Stimulated activated CD4-positive, alpha-beta T cell treated with anti-CD3 and anti-CD28 coated beads, Interleukin-12 subunit alpha, Interleukin-12 subunit beta, amount 100 ng/mL, for 4 hours (primary cell): ENCODE measurements at places on chromosomes 4 and X.

DNA sequence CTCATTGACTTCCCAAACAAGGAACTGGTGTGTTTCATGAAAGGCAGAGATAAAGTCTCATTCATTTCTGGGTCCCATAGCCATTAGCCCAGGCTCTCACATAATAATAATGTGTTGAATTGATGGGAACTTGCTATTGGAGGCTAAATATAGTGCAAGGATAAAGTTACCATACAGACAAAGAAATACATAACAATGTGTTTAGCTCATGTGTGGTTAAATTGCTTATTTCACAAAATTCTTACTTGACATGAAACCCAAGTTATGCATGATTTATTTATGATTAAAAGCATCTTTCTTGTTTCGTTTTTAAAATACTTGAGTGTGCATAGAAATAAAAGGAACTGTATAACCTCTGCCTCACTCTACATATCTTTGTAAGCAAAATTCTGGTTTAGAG, 37.3 kb upstream of the LPAR4 start:
- DNase-seq, result no peak

GRCh38 chrX:41870719-41871151, 52.6 kb downstream of the CASK start:
- DNase-seq, result no peak

GRCh38 chr4:183798301-183799253, 106.5 kb upstream of the STOX2 start:
- DNase-seq, result no peak

DNA sequence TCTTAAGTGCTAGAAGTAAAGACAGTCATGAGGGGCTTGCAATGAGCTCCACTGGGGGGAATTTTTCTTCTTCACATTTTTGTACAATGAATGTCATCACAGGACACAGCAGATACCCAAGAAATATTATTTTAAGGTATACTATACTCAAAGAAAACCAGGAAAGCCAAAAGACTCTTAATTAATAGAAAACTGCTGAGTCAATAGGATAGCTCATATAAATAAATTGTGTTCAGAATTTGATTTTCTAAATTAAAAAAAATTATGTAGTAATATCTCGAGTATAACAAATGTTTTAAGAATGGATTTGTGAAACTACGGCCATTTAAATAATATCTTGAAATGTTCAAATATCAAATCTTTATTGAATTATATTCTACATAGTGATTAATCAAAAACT, 25.7 kb upstream of the CXCL8 start:
- no peak for DNase-seq

DNA sequence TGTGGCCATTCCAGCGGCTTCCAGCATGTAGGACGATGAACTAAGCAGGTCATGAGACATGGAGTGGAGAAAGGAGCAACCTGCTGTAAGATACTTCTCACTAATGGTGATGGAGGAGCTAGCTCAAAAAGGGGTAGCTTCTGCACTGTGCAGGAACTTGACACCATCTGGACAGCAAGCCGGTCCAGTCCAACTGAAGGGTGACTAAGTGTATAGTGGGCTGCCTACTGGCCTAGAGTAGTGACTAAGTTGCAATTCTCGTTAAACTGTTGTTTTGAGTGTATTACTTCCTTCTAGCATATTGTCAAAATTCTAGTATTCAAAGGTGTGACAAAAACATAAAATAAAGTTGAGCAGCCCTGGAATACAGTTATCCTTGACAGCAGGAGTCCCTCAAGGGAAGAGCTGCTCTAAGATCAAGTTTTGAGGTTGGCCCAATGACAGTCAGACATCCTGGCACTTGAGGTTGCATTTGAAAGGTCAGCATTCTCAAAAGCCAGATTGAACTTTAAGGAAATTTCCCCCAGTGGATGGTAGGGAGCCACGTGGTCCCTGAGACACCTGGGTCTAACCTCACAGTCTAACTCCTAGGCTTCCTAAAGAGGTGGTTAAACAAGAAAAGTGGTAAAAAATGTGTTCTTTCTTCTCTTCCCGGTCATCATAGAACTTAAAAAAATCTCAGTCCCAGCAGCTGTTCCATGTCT, 8.0 kb downstream of the CETN2 start:
- no peak for DNase-seq

DNA sequence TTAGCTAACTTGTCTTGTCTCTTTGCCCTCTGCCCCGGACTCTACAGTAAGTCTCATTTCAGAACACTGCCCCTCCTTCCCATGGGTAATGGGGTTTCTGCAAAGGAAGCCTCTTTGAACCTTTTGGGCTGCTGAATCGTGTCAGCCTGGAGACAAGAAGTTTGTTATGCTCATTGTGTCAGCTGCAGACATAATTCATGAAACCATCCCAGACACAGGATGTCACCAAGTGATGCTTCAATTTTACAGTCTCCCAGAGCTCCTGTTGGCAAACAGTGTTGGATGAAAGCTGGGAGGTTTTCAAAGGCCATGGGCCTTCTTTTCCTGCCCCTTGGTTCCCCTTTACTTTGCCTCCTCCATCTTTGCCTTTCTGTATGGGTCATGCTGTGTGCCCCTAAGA, 223.1 kb upstream of the TAPT1 start:
- no peak for DNase-seq

DNA sequence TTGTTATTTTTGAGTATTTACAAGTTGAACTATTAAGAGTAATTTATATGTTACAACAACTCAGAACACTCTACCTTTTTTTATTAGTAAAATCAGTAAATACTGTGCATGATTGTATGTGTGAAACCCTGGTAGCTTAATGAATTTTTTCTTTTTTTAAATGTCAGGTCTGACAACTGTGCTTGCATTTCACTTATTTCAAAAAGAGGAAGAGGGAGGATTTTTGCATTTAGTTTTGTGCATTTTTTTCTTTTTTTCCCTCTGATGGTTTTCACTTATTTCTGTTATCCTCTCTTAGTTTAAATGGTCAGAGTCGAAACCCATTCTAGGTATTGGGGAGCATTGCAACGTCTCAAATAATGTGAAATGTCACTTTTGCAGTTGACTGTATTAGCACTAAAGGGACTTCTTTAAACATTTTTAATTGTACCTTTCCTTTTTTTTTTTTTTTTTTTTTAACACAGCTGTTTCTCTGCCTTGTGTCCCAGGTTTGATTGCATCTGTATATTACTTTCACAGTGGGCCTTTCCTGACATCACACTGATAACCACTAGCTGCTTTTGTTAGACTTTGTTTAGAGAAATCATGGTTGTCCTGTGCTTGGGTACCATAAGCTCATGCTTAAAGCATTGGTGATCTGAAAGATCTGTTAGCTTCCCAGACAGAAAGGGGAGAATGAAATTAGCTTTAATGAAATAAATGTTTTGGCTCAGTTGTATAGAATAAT, 28.5 kb downstream of the MOB1B start:
- no peak for DNase-seq

GRCh38 chr4:152693871-152694270, 14.1 kb upstream of the TMEM154 start:
- no peak for DNase-seq

DNA sequence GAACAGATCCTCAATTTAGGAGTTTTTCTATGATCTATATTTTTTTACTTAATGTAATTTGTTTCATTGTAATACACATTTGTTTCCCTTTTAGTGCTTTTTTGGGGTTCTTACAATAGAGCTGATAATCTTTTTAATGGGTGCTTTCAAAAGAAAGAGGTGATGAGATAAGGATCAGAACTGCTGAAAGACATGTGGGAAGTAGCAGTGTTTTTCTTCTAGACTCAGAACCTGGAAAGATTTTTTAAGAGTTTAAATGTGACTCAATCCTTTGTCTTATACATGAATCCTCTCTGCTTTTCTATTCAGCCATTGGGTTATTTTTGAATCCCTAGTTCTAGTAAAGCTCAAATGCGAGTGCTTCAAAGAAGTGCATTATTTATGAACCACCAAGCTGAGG, 25.6 kb downstream of the UCHL1 start:
- DNase-seq, result no peak

GRCh38 chr4:179124957-179125356, 1682.7 kb upstream of the AGA start:
- DNase-seq, result no peak

GRCh38 chrX:15127010-15127409, 142.9 kb downstream of the ASB9 start:
- DNase-seq, result no peak

- no peak for DNase-seq
Observed at GRCh38 chr4:78131403-78131802, 74.3 kb downstream of the FRAS1 start.
